Head of caudate nucleus (tissue), 42 donors: ENCODE measurements at places on chromosomes 3 and 15.

- no peak for DNase-seq
Observed at GRCh38 chr15:89443581-89443980, 52.8 kb downstream of the RHCG start.

DNA sequence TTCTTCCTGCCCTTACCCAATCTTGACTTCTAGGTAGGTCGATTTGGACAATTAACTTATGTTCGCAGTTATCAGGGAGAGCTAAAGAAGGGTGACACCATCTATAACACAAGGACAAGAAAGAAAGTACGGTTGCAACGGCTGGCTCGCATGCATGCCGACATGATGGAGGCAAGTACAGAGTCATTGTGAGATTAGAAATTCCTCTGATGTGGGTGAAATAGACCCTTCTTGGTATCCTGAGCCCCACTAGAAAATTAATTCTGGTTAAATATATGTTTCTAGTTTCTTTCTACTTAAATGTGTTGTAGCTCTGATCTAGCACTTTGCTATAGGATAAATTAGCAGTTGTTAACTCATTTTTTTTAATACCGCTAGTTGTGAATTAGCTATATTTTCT, 13.6 kb downstream of the LXN start:
- DNase-seq = no peak

DNA sequence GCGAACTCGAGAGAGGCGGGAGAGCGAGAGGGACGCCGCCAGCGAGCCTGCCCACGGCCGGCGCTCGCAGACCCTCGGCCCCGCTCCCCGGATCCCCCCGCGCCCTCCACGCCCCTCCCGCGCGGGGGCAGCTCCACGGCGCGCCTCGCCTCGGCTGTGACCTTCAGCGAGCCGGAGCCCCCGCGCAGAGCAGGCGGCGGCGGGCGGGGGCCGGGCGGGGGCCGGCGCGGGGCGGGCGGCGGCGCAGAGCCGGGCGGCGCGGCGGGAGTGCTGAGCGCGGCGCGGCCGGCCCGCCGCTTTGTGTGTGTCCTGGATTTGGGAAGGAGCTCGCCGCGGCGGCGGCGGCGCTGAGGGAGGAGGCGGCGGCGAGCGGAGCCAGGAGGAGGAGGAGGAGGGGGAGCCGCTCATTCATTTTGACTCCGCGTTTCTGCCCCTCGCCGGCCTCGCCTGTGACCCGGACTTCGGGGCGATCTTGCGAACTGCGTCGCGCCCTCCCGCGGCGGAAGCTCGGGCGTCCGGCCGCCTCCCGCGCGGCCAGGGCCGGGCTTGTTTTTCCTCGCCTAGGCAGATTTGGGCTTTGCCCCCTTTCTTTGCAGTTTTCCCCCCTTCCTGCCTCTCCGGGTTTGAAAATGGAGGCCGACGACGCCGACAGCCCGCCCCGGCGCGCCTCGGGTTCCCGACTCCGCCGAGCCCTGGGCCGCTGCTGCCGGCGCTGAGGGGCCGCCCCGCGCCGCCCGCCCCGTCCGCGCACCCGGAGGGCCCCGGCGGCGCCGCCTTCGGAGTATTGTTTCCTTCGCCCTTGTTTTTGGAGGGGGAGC, 524 bp downstream of the IGF1R start:
- peak; percentile 75 for DNase-seq

DNA sequence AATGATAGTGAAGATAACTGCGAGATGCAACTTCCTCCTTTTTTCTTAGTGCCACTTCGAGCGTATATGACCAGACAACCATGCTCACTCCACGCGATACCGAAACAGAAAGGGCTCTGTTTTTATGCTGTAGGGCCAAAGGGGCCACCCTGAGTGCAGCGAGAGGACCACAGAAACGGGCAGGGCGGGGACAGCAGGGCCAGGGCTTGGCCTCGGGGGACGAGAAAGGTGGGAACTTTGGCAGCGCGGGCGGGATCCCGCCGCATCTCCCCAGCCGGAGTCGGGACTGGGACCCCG, 483 bp downstream of the VPS13C start:
- DNase-seq = no peak

- no peak for DNase-seq
Observed at GRCh38 chr15:62109982-62110851, 43.4 kb downstream of the C2CD4A start.

GRCh38 chr15:50353251-50353974, 1.6 kb downstream of the GABPB1 start:
- DNase-seq = no peak

GRCh38 chr3:58093574-58094195, 85.5 kb downstream of the FLNB start:
- no peak for DNase-seq

- DNase-seq = no peak
Observed at GRCh38 chr3:53813876-53814275, 32.3 kb downstream of the CHDH start.

- no peak for DNase-seq
Observed at GRCh38 chr3:141498598-141499223, 11.9 kb downstream of the RASA2 start.

- no peak for DNase-seq
Observed at GRCh38 chr3:129276385-129276784, 2.3 kb upstream of the HMCES start.

- DNase-seq = no peak
Observed at GRCh38 chr15:68333775-68334470, 56.4 kb downstream of the FEM1B start.

DNA sequence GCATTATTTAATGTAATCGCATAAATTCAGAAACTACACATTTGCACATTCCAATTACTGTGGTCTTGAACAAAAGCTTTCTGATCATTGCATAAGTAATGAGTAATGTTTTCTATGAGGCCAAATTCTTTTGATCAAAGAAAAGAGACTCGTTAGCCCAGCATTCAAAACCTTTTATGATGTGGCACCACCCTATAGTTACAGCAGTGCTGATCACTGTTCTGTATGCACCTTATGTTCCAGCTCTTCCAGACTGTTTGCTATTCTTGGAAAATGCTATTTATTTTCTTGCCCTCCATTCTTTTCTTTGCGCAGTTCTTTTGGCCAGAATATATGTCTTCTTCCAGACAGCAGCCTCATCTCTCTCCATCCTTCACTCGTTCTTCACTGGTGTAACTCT, 42.3 kb downstream of the MAP3K13 start:
- no peak for DNase-seq

GRCh38 chr3:53764026-53764775, 82.0 kb downstream of the CHDH start:
- no peak for DNase-seq

- no peak for DNase-seq
Observed at GRCh38 chr15:45873781-45874180, 239.0 kb downstream of the SQOR start.

DNA sequence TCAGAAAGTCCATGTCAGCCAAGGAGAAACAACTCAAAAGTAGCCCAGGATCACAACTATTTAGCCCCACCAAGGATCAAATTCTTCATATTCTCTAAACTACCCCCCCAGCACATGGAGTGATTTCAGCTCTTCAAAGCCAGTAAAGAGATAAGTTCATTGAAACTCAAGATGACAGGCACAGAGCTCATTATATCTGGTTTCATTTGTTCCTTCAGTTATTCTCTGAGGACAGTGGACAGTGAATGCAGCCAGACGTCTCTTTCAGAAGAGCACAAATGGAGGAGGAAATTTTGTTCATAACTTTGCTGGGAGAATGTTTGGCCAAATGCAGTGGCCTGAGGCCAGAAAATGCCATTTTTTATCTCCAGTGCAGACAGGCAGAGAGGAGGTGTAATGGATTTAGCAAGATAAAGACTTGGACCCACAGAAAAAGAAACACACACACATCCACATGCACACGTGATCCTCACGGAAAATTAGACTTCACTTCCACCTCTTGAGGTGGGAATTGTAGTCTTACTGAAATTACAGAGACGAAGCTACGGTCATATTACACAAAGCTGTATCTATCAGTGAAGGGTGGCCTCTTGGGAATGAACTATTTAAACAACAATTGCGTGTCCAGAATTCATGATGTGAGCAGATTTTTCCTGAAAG, 64.6 kb downstream of the HES1 start:
- no peak for DNase-seq

DNA sequence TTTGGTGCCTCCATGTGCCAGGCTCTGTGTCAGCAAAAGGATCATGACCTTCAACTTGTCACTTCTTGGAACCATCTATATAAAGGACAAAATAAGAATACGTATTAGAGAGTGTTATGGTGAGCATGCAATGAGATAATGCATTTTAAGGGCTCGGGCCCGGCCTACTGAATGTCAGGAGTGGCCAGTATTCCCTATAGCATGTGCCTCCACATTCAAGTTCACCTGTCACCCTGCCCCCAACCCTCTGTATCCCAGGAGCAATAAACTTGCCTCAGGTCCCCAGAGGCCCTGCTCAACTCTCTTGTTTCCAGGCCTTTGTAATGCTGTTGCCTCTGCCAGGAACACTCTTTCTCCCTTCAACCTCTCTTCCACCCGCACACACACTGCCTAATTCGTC, 90.2 kb upstream of the SLC6A11 start:
- DNase-seq = no peak

DNA sequence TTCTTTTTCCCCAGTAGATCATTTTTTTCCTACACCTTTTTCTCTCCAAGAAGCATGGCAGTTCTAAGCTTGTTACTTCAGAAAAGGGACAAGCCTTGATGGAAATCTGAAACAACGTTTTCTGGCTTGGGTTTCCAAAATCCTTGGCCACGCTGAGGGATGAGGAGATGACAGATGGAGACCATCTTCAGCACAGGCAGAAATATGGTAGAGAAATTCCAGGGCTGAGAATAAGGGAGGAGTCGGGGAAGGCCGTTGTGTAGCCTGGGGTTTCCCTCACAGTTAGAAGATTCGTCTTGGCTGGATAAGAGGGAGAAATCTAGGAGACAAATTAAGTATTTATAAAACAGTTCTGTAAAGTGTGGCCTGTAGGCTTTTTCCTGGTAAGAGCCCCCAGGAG, 33.9 kb upstream of the STT3B start:
- no peak for DNase-seq

- no peak for DNase-seq
Observed at GRCh38 chr15:48501208-48501607, 144.3 kb downstream of the FBN1 start.

DNA sequence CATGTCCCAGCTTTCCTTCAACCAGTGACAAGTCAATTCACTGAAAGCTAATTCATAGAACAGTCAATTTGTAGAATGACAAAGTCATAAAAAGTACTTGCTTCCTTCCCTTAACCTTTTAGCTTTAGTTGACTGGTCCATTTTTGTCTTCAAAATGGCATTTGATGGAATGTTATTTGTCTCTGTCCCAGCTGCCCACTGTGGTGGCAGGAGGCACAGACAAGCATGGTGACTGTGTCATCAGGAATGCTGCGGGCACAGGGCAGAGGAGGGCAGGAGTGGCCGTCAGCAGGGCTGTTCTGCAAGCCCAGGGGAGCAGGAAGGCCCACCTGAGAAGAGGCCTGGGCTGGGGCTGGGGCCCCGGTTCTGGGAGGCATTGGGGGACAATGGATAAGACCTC, 10.0 kb downstream of the IQSEC1 start:
- no peak for DNase-seq

DNA sequence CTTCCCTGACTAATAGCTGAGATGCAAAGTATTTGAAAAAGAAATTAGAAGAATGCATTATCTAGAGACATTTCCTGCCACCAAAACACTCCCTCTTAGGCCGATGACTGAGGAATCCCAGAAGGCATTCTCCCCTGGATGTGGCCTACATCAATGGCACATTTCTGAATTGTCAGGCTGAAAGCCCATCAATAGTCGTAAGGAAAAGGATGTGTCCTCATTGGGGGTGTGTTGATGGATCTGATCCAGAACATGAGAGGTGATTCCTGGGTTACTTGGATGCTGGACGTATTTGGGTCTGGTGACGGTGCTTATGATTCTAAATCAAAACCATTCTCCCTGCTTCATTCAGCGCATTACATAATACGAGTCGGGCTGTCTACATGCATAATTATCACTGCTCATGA, 216.9 kb upstream of the CDIN1 start:
- no peak for DNase-seq

GRCh38 chr3:13748276-13748879, 131.5 kb downstream of the WNT7A start:
- DNase-seq = no peak

- DNase-seq = no peak
Observed at GRCh38 chr3:170713653-170714052, 127.8 kb upstream of the SLC7A14 start.

DNA sequence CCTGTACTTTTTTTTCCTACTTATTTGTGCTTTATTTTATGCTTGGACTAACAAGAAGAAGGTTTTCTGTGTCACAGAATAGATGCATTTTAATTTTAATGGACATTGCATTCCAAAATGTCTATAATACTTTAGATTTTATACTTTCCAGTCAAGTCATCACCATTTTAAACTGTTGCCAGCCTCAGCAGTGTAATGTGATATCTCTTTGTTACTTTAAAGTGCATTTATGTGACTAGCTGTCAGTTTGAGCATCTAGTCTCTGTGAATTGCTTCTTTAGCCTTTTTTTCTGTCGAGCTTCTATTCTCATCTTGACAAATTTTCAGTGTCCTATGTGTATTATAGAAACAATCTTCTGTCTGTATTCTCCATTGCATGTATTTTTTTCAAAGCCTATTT, 511.4 kb upstream of the CBLB start:
- no peak for DNase-seq

DNA sequence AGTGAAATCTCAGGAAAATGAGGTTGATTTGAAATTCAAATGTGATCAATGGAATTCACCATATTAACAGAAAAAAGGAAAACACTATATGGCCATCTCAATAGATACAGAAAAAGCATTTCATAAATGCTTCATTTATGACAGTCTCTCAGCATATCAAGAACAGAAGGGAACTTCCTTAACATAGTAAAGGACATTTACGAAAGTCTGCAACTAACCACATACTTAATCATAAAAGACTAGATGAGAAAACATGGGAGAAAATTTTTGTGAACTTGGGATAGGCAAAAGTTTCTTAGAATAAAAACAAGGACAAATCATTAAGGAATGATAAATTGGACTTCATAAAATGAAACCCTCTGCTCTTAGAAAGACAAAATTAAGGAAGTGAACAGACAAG, 24.7 kb upstream of the TIPARP start:
- no peak for DNase-seq
